Stimulated activated CD8-positive, alpha-beta memory T cell treated with anti-CD3 and anti-CD28 coated beads, Interleukin-7, amount 100 ng/mL, for 4 hours (primary cell): ENCODE measurements at places on chromosomes 2 and 18.

DNA sequence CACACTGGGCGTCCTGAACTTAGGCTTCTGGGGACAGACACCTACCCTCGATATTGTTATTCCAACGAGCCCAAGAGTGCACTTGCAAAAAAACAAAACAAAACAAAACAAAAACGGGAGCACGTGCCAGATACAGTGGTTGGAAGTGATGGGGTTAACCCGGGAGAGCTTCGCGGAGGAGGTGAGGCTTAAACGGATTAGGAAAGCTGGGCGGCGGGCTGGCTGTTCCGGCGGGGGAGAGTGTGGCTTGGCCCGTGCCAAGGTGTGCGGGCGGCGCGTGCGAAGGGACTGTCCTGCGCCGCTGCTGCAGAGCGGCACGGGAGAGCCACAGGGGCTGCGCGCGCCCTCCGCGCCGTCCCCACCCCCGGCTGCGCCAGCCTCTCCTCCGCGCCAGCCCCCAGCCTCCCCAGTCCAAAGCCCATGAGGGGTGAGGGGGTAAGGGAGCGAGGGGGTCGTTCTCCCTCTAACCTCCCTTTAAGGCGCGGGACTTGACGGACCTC lies 1.5 kb upstream of the SLC30A3 start:
- DNase-seq, result no peak

DNA sequence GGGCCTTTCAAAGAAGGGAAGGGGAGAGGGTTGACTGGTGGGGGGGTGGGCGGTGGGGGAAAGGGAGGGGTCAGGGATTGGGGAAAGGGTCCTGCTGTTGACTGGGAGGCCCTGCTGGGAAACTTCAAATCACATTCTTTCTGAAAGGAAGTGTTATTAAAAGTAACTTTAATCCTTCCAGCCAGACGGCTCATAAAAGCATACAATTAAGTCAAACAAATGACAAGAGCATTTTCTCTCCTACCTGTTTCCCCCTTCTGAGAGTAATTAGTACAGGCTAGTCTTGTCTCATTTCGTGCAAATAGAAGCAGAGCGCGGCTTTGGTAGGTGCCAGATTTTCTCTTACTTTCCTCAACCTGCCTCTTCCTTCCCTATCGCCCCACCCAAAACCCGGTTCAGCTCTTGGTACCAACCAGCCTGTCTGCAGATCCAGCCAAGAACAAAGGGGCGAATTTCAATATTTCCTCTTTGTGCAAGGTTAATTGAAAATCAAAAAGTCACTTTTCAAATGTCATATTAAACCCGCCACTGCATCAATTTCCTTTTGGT lies 2112.6 kb upstream of the PIK3C3 start:
- no peak for DNase-seq

DNA sequence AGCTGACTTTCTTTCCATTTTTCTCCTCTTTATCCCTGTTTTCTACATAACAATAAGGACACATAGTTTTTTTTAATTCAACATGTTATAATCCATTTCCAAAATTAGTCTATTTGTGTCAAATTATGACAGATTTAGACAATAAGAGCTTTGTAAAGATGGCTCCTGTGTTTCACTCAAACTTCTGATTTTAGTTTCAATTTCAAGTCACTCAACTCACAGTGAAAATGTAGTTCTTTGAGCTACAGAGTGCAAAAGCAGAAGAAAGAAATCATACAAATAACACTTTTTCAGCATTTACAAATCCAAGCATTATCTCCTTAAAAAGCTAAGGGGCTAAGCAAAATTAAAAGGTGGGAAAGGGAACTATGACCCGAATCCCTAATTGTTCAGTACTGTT lies 340.7 kb upstream of the TRIB2 start:
- no peak for DNase-seq

GRCh38 chr2:56084111-56084901 lies 99.5 kb upstream of the CCDC85A start:
- no peak for DNase-seq
